Activated CD4-positive, alpha-beta T cell treated with anti-CD3 and anti-CD28 coated beads, Interleukin-10, Interleukin-2, amounts not matched to agents 100 ng/mL and 50 ng/mL, durations not matched to agents 16 hours and 8 hours (primary cell): ENCODE measurements at places on chromosomes 16 and 17.

GRCh38 chr17:81705518-81706231 is 2.5 kb downstream of the MRPL12 start:
- DNase-seq = no peak

- DNase-seq = no peak
These were observed 6.9 kb downstream of the ZNF469 start for GRCh38 chr16:88389621-88390160.

GRCh38 chr17:66983414-66984021 is 19.0 kb downstream of the CACNG4 start:
- DNase-seq = no peak

- DNase-seq = no peak
These were observed 13.8 kb upstream of the DUSP14 start for GRCh38 chr17:37475731-37476420.

DNA sequence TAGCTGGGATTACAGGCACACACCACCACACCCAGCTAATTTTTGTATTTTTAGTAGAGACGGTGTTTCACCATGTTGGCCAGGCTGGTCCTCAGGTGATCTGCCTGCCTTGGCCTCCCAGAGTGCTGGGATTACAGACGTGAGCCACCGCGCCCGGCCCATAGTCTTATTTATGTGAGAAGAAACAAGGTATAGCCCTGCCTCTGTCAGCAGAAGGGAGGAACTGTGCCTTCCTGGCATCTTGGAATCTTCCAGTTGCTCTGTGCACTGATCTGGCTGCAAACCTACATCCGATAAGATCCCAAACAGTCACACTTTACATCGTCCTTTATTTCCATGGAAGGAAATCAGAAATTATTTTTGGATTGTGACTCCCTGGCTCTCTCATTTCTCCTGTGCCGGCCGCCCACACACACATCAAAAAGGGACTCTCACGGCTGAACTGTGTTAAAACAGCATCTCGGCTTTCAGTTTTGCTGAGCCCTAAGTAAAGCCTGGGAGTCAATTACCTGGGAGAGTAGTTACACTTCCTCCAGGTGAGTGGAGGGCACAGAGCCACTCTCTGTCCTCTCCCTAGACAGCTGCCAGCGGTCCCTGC is 23.3 kb downstream of the WIPI1 start:
- no peak for DNase-seq
